HCEC 1CT (cell line): ENCODE measurements at places on chromosomes 2 and 18.
A peak's percentile ranks its signal among the peaks of the same experiment; 100 is the strongest.

- DNase-seq = no peak
Observed at GRCh38 chr2:21468624-21469023, 344.9 kb downstream of the TDRD15 start.

DNA sequence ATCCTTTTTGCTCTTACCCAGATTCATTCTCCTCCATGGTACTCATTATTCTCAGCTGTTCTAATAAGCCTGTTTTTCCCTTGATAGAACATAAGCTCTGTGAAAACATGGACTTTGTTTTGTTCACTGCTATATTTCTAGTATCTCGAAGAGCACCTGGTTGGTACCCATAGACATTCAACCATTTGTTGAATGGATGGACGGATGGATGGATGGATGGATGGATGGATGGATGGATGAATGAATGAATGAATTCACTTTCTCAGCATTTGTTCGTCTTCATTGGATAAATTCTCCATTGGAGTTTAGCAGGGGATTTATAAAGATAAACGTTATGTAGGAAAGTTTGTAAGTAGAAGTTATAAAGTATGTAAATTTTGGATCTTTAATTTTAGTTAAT, 2.9 kb downstream of the FAM171B start:
- DNase-seq = no peak

- no peak for DNase-seq
Observed at GRCh38 chr2:38723173-38723572, 28.0 kb downstream of the SRSF7 start.

DNA sequence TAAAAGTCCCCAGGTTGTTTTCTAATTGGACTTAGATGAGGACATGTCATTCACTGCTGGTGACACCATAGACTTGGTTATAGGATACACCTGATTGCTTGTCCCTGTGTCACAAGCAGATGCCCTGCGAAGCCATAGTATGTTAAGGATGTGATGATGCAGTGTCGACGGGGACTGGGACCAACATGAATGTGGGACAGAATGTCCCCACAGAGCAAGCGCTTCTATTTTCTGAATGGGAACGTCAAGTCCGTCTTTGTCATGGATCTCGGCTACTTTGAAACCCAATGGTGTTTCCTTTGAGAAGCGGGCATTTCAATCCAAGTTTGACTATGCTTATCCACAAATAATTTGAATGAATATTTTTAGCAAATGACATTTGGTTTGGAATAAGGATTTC, 2.1 kb downstream of the GCG start:
- DNase-seq = no peak

DNA sequence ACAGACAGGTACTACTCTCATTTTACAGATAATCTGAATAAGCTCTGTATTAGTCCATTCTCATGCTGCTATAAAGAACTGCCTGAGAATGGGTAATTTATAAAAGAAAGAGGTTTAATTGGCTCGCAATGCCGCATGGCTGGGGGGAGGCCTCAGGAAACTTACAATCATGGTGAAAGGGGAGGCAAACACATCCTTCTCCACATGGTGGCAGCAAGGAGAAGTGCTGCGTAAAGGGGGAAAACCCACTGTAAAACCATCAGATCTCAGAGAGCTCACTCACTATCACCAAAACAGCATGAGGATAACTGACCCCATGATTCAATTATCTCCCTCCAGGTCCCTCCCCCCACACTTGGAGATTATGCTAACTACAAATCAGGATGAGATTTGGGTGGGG, 254.4 kb downstream of the KCNE4 start:
- DNase-seq = peak; percentile 24

- no peak for DNase-seq
Observed at GRCh38 chr2:903223-903900, 47.3 kb upstream of the SNTG2 start.

- DNase-seq = no peak
Observed at GRCh38 chr2:215423234-215423633, 12.6 kb downstream of the FN1 start.

GRCh38 chr18:57621246-57621604, 411 bp downstream of the NARS1 start:
- no peak for DNase-seq

DNA sequence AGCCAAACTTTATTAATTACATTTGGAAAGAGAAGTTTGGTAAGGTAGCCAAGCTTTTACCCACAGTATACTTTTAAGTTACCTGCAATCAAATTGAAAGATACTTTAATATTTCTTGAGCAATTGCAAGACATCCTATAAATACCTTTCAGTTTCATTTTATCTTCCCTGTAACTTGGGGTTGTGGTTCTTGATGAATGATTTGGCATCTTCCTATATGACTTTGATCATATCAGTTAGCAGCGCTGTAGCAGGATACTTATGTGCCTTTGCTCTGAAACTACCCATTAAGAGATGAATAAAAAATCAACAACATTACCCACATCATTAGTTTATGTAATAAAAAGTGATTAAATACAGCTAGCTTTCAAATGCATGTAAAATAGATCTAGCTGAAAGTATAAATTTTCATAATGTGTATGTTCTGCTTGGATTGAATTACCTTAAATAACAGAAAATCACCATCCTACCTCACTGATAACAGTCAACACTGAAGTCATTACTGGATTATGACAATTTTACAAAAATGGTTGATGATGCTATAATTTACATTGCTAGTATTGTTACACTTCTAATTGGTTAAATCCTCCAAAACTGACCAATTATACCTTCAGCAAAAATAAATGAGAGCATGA, 50.4 kb downstream of the MMADHC start:
- DNase-seq = no peak

DNA sequence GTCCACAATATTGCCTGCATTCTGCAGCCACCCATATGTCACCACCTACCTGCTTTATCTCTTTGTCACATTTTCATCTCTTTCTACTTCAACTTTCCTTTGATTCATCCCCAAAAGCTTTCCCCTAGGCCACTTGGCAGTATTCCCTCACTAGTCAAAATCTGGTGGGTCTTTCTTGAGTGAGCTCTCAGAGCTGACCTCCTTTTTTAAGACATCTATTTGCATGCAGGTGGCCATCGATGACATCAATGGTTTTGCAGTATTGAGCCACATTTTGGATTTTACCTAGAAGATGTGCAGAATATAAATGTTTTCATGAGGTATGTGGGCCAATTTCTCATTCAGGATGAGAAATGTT, 133.4 kb upstream of the REG3A start:
- DNase-seq = no peak

- no peak for DNase-seq
Observed at GRCh38 chr2:231038483-231039293, 1.4 kb downstream of the C2orf72 start.

DNA sequence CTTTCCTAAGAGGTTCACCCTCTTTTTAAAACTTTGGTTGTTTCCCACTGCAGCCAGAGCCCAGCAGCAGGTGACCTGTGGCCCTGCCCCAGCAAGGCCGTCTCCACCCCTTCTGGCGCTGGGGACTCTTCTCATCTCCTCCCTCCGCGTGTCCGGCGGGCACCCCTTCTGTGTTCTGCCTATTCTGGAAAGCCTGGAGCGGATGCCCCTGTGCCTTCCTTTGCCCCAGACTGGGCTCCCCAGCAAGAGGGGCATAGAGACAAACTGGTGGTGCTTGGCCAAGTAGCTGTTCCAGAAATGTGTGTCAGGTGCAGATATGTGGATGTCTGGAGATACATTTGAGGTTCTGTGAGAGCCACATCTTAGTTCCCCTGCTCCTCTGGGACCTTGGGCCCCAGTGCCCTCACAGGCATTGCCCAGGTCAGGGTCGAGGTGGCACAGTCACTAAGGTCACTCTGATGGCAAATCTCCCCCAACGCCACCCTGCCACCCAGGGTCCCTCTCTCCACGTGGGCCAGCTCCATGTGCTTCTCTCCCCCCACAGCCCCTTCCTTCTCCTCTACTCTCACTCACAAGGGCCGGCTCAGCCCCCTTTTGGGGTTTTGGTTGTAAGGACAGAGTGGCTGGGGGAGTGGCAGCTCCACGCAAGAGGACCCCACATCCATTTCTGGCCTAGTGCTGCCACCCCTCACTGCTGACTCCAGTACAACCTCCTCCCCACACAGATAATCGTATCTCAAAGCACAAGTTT, 35.5 kb upstream of the TAF1B start:
- DNase-seq = no peak

DNA sequence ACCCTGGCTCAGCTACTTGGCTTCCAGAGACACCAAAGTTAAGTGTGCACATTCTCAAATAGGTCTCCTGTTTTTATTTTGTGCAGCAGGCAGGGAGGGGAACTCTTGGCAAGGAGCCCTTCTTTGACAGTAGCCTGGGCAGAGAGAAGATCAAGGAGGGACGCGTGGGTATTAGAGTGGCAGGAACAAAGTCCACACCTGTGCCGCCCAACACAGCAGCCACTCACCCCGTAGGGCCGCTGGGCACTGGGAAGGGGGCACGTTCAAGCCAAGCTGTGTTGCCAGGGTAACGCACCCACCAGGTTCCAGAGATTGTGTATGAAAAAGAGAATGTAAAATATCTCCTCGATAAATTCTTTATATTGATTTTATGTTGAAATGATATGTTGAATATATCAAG, 229.3 kb upstream of the AGAP1 start:
- DNase-seq = no peak

DNA sequence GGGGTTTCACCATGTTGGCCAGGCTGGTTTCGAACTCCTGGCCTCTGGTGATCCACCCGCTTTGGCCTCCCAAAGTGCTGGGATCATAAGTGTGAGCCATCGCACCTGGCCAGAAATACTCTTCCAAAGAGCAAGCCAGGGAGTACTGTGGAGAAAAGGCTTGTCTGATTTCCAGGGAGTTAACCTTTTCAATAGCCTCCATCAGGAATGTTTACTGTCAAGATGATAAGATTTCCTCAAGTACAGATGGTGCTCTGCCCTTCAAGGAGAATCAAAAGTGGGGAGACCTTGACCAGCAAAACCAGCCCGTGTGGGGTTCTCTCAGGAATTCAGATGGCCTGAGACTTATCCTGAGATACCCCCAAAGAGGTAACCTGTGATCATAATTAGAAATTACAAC, 237.2 kb downstream of the PRKCE start:
- no peak for DNase-seq

- DNase-seq = no peak
Observed at GRCh38 chr2:129004485-129004884, 685.8 kb upstream of the HS6ST1 start.

- no peak for DNase-seq
Observed at GRCh38 chr2:119245076-119245840, 21.6 kb downstream of the STEAP3 start.

DNA sequence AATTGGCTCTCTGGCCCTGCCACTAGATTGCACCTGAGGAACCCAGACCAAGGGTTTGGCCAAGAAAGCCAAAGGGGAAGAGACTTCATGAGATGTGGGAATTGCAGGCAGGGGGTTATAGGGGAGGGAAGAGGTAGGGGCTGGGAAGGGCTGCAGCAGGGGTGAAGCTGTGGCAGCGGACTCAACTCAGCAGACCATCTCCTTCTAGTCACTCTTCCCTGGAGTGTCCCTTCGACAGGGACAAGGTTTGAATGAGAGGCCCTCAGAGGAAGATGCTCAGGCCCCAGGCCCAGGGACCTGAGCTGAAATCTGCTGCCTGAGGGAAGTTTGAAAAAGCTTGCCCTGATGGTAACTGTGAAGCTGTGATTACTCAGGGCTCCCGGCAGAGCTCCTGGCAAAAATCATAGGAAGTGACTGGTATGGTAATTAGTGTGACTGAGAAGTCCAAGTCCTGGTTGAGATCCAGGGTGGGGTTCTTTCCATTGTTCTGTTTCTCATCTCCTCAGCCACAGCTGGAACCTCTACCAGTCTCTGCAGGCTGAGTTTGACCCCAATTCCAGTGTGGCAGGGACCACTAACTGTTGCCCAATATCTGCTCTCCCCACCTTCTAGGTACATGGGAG, 300.9 kb downstream of the CYP26B1 start:
- no peak for DNase-seq

DNA sequence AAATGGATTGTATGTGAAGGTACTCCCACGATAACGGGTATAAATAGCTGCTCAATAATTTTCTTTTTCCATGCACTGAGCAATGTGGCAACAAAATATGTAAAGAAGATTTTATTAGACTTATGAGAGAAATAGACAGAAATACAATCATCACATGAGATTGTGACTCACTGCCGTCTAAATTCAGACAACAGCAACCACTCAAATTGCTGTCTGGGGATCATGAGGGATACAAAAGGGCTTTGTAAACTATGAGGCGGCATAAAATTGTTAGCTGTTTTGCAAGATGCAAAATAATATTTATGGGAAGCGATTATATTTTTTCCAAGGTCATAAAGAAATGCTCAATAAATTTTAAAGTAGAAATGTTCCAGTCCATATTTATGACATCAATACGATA, 259.1 kb upstream of the AGAP1 start:
- DNase-seq = peak; percentile 39

DNA sequence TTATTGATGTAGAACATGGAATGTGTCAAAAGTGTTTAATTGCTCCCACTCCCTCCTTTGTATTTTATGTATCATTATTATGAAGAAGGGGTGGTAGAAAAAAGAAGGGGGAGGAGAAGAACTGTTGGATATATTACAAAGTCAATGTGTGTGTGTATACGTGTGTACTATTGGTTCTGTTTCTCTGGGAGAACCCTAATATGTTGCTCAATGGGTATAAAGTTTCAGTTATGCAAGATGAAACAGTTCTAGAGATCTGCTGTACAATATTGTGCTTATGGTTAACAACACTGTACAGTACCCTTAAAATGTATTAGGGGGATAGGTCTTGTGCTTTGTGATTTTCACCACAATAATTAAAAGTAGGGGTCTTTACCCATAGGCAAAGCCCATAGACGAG, 58.1 kb upstream of the ZC3H15 start:
- DNase-seq = no peak

GRCh38 chr2:123791684-123792083, 233.4 kb upstream of the CNTNAP5 start:
- DNase-seq = no peak

DNA sequence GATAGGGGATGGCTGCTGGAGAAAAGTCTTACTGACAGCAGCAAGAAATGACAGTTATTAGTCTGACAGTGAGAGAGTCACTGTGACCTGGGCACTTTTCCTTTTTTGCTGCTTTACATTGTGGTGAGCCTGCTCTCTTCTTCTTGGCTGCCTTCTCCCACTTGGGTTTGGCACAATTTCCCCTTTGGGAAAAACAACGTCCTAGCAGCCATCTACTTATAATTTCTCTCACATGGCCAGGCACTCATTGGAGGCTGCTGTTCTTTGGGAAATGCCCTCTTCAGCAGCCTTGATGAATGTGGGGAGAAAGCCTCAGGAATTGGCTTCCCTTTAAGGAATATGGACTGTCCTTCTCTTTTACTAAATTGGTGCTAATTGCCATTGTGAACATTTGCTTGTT, 60.4 kb upstream of the SLC1A4 start:
- DNase-seq = no peak
